ENCODE measurements at places on chromosomes 7 and 10. TPM values are rescaled to one million over a fixed set of nuclear protein-coding genes. Genes with fewer than 3 reads are reported as not detected.

TET1 gene
- 5.2 TPM for total RNA-seq

NSMCE4A gene
- 31.8 TPM for total RNA-seq

SPDYE16 gene
- 0.26 TPM for total RNA-seq

FZD8 gene
- 17.8 TPM for total RNA-seq

ZP3 gene
- 2.4 TPM for total RNA-seq

STOX1 gene
- total RNA-seq, result 0.34 TPM

GNG11 gene
- 14.7 TPM for total RNA-seq

All from right cardiac atrium (tissue), 5 donors.